ENCODE measurements at places on chromosomes 7 and 10.

DNA sequence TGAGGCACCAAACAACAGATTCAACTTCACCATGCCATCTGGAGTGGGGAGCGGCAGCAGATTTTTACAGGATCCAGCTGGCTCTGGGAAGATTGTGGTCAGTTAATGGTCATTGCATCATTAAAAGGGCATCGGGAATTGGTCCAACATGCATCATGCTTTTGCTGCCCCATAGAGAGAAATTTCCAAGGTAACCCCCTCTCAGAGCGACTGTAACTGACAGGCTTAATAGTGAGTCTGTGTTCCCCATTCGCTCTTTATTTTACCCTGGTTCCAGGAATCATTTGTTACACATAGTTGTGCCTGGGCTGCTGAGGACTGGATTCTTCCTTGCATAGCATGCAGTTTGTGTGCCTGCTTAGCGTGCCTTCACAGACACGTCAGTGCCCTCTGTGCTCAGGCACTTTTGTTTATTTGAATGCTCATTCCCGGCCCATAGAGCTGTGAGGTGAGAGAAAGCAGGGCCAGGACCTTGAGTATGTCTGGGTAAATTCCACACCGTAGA, 49.9 kb downstream of the CDHR3 start:
- DNase-seq: no peak

DNA sequence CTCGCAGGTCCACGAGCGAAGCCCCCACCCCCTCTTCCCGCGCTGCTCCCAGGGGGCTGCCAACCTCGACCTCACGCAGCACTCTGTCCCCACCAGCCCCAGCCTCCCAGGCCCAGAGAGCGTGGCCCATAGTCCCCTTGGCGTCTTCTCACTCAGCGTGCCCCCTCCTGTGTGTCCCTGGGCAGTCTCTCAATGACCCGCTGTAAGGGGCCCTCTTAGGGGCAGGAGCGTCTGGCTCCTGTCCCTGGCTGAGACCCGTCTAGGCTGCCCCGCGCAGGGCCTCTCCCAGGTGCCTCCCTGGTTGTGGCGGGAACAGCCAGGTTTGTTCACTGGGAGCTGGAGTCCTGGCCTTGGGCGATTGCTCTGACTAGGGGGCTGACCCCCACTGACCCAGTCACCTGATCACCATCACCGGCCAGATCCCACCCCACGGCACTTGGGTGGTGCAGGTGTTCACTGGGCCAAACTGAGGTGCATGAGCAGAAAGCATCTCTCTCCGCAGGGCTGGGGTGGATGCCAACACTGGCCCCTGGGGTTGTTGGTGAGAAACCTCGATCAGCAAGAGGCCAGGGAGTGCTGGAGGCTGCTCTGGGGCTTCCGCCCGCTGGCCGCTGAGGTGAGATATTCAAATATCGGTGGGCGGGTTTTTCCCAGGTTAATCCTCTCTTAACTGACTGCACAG, 12.6 kb upstream of the WDFY4 start:
- no peak for DNase-seq

DNA sequence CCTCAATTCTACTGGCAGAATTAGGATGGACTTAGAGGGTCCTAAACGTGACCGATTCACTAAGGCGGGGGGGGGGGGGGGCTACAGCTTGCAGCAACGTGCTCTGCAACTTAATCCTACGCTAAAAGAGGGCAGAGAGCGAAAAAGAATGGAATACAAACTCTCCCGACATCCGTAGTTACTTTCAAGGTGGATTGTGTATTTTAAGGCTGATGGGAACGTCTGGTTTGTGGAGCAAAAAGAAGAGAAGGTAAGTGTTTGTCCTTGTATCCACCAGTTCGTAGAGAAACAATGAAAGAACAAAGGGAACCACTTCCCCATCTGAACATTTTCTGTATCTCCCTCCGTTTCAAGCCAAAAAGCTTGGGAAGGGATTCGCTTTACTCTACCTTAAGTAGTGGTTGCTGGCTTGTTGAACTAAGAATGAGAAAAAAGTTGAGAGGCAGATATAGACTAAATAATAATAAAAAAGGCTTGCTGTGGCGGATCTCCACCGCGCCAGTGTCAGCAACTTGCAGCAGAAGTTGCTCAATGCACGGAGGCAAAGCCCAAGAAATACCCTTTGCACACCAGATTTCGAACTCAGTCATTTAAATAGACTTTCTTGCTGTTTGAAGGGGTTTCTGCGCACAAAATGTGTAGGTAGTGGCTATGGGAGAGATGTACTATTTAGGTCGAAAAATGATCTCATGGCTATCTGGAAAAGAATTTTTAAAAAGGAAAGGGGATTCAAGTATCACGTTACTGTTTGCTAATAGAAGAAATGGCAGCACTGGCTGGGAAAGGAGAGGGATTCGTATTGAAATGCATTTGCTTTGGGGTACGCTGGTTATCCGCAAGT, 736 bp downstream of the SKIDA1 start:
- no peak for DNase-seq

- no peak for DNase-seq
Observed at GRCh38 chr10:11414314-11415038, 197.0 kb downstream of the USP6NL start.

- no peak for DNase-seq
Observed at GRCh38 chr7:81013083-81013817, 94.4 kb upstream of the SEMA3C start.

GRCh38 chr7:133858311-133858710, 268.8 kb upstream of the LRGUK start:
- no peak for DNase-seq

DNA sequence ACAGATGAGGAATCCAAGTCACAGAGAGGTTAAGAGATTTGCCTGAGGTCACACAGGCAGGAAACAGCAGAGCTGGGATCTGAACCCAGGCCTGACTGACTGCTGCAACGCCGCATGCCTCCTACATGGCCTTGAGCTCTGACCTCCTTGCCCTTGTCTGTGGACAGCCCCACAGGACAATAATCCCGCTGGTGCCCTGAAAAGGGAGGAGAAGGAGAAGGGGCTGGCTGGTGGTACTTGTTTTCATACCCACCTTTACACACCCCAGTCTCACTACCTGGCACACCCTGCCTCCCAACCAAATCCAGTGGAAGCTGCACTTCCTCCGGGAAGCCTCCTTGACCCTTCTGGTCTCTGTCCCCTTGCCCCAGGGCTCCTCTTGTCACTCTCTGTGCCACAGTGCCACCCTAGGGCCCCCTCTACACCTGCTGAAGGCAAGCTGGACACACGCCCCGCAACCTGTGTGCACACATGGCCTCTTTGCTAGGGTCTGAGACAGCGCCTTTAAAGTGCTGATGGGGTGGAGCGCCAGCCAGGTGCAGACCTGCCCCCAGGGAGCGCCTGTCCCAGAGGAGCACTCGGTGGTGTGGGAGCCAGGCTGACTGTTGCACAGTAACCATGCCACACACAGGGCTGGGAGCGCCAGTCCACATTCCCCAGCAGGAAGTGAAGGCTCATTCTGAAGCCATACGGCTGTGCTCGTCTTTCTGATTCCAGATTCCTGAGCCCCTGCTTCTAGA, 38.6 kb downstream of the ZCCHC24 start:
- DNase-seq: no peak

DNA sequence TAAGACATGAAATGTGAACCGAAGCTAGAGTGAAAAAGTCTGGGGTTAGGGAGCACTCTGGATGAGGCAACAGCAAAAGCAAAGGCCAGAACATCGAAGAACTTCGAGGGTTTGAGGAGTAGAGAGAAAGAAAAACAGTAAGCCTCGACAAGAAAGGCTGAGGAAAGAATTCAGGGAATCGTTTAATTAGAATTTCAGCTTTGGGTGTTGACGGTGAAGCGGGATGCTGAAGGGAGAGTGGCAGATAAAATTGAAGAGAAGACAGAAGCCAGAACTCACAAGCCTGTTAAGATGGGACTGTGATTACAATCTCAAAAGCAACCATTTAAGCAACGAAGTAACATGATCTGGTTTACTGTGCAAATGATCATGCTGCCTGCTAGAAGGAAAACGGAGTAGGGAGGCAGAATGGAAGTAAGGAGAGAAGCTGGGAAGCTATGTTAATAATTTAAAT, 2.1 kb downstream of the TRDMT1 start:
- no peak for DNase-seq

DNA sequence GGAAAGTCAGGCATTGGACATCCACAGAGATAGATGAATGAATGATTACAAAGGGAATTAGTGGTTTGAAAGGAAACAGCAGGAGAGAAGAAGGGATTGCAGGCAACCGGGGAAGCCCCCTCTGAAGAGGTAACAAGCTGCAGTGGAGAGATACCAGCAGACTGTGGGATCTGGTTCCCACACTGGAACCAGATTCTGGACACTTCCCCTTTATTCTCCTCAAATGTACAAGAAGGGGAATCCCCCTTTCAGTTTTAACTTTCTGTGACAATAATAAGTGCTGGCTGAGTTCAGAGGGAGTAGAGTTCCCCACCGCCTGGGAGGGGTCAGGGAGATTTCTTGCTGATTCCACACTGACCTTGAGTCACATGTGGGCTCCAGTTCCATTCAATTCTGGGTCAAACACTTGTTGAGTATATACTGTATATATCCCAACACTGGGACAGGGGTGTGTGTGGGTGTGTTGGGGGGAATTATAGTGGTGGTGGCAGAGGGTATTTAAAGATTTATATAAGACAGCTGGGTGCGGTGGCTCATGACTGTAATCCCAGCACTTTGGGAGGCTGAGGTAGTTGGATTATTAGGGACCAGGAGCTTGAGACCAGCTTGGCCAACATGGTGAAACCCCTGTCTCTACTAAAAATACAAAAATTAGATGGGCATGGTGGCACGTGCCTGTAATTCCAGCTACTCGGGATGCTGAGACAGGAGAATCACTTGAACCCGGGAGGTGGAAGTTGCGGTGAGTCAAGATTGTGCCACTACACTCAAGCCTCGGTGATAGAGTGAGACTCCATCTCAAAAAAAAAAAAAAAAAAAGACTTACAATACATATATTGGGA, 16.5 kb upstream of the DDIT4 start:
- DNase-seq: no peak

DNA sequence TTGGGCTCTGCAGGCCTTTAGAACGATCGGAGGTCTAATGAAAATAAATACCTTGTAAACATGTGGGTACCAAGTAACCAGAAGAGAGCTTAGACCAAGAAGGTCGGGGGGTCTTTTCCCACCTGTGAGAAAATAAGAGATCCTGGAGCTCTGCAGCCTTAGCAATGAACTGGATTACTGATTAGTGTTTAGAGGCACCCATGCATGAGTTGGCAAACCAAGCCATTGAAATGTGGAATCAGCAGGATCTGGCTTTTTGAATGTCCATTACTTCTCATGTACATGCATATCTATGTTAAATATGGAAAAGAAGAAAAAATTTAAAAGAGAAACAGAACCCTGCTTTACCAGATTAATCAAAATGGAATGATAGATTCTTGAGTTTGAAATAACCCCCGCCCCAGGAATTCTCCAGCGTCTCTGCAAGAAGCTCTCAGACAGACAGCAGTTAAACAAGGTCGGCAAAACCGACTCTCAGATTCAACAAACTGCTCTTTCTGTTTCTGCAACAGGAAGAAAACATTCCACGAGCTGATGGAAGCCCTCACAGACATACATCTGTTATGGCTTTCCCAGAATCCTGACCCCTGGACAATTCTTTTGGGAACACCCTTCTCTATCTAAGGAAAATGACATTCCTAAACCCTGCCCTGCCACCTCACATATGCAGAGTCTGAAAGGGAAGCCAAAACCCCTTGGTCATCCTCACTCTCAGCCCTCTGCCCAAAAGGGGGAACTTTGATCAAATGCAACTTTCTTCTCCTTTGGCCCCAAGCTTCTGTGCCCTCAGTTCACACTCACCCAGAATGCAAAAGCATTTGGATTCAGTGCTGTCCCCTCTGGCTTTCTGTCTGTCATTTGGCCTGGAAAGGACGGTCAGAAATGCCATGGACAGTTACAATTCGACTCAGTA, 78.7 kb upstream of the EN2 start:
- DNase-seq: no peak

DNA sequence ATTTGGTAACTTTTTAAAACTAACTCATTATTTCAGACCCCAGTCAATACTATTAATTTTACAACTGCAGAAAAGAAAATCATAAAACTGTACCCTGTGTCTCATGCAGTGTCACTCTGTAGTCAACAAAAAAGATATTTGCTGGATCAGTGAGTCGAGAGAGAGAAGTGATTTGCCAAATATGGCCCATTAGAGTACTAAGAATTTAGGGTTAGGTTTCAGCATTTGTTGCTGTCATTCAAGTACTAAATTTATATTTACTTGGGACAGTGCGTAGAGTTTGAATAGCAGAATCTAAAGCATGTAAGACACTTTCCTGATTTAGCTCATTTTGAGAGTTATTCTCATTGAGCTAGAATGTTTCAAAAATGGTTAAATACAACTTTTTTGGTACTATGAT, 38.9 kb downstream of the CACNA2D1 start:
- no peak for DNase-seq

GRCh38 chr10:111034598-111035310, 42.1 kb upstream of the ADRA2A start:
- no peak for DNase-seq

DNA sequence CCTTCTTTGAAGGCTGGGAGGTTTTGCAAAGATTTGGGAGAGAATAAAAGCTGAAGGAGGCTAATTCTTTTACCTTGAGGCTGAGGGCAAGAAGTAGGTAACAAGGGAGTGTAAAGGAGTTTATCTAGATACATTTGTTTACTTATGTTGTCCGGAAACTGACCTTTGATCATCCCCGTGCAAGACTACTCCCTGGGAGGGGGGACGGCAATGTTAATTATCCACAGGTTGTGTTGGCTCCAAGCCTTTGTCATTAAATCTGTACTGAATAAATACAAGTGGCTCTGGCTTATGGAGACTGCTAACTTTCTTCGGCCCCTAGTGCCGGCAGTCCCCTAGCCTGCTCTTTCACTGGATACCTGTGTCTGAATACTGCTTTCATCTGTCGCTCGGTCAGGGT, 1250.6 kb upstream of the LRRTM3 start:
- no peak for DNase-seq

DNA sequence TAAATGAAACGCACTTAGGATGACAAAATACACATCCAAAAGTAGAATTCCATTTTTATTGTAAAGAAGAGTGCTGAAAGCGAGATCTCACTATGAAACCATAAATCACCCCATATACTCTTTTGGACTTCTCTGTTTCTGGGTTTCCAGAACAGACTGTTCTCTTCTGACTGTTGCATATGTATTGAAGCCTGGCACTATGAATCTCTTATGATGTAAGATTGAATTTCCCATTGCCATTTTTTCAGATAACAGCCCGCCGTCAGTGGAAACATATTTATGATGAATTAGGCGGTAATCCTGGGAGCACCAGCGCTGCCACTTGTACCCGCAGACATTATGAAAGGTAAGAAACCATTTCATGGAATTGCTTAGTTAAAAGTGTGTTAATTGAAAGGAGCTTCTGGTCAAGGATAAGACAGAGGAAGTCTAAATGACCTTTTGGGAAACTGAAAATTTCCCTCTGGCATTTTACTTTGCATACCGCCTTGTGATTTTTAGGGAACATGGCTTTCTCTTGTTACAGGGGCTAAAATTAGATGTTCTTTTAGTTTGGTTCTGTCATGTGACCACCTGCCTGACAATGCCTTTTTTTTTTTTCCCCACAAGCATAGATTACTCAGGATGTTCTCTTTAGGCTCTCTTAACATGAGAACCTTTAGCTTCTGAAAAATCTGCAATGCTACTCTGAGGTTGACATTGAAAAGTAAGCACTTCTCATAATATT, 168.1 kb downstream of the ARID5B start:
- no peak for DNase-seq

- no peak for DNase-seq
Observed at GRCh38 chr10:102324061-102324460, 71.4 kb upstream of the NFKB2 start.

- no peak for DNase-seq
Observed at GRCh38 chr10:53754596-53755250, 982.1 kb upstream of the MBL2 start.

- DNase-seq: no peak
Observed at GRCh38 chr10:3098689-3099088, 31.3 kb downstream of the PFKP start.

All from stimulated activated CD8-positive, alpha-beta memory T cell treated with anti-CD3 and anti-CD28 coated beads, Interleukin-15, amount 100 ng/mL, for 4 hours (primary cell).